ENCODE measurements at places on chromosomes 1 and 21.

DNA sequence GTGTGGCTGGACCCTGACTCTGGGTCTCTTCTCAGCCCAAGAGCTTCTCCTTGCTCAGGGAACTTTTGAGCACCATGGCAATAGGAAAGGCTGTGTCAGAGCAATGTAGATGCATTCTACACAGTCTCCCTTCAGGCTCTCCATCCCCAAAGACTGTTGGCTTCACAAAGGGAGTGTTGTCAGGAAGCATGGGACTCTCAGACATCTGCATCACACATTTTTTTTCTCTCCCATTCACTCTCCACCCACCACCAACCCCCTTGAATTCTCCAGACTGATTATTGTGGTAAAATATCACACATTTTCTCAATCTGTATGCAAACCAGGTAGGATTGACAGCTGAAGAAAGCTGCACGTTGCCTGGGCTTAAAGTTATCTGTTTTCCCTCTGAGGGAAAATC is 105.4 kb upstream of the WARS2 start:
- DNase-seq, result no peak

DNA sequence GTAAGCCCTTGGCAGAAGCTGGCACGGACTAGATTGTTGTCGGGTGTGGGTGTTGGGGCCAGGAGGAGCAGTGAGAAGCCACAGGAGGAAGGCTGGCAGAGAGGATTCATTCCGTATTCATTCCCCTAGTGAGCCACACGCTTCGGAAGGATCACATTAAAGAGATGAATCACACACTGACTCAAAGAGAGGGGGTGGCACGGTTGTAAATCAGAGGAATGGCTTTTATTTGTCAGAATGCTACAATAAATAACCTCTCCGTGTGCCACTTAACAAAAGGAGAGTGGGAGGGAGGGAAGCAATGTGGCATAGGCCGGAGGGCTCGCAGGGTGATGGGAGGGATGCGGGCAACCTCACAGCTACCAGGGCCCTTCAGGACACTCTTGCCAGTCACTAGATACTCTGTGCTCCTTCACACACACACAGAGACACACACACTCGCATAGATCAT is 135.5 kb downstream of the HIVEP3 start:
- no peak for DNase-seq

- DNase-seq, result no peak
Measured at GRCh38 chr1:188129856-188130838, 1301.4 kb downstream of the PLA2G4A start.

DNA sequence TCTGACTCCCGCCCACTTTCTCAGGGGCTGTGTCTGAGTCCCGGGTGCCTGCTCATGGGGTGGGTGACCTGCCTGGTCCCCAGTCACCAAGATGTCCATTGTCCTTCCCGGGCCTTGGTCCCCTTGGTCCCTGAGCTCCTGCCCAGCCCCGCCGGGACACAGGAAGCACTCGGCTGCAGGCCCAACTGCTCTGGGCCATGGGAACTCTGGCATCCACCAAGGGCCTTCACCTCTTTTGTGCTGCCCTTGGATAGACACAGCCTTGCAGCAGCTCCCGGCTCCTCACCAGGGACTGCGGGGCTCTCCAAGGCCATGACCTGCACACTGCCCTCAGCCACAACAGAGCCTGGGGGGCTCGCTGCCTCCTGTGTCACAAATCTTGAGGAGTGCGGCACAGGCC is 22.1 kb upstream of the MX1 start:
- DNase-seq, result no peak

- DNase-seq, result no peak
Measured at GRCh38 chr1:145858238-145858900, 512 bp downstream of the PIAS3 start.

DNA sequence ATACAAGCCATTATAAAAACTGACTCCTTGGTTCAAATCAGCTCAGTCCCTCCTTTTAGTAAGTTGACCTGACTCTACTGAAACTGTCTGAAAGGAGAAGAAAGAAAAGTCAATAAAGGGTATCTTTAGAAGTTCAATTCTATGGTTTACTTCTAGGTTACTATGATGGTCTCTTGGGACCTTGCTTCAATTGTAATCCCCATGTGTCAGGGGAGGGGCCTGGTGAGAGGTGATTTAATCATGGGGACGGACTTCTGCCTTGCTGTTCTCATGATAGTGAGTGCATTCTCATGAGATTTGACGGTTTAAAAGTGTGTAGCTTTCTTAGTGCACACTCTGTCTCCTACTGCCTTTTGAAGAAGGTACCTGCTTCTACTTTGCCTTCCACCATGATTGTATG is 31.7 kb upstream of the FNBP1L start:
- no peak for DNase-seq

DNA sequence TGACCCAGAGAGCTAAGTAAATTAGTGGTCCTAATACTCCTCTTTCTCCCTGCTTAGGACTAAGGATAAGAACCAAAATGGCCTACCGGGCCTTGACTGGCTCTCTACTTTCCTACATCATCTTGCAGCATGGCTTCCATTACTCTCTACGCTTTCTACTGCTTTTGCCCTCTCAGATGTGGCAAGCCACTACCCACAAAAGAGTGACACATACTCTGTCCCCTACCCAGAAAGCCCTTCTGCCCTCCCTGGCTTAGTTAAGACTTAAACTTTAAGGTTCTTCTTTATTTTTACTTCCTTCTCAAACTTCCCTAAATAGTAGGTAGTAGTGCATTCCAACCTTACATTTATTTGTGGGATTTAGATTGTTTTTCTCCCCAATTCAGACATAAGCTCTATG is 228.1 kb downstream of the TPR start:
- DNase-seq, result no peak

DNA sequence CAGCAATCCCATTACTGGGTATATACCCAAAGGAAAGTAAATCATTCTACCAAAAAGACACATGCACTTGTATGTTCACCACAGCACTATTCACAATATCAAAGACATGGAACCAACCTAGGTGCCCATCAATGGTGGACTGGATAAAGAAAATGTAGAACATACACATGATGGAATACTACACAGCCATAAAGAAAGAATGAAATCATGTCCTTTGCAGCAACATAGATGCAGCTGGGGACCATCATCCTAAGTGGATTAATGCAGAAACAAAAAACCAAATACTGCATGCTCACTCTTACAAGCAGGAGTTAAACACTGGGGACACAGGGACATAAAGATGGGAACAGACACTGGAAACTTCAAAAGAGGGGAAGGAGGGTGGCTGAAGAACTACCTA is 8.7 kb downstream of the ANP32E start:
- no peak for DNase-seq

- no peak for DNase-seq
Measured at GRCh38 chr1:55848906-55849305, 633.7 kb upstream of the USP24 start.

DNA sequence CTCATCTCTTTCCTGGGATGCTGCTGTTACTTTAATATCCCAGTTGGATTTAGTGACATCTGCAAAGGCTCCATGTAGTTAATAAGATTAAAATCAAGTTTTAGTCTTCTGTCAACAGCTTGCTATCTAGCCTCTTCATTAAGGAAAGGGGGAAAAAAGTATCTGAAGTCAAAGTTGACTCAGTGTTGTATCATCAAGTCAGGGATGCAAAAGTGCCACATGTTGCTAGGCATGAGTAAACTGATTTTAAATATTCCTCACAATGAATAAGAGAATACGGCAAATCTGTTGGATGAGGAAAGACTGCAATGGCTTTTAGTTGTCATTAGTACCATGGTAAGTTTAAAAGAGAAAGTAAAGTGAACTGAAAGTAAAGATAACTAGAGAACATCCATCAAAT is 383.2 kb upstream of the ZRANB2 start:
- DNase-seq, result no peak

DNA sequence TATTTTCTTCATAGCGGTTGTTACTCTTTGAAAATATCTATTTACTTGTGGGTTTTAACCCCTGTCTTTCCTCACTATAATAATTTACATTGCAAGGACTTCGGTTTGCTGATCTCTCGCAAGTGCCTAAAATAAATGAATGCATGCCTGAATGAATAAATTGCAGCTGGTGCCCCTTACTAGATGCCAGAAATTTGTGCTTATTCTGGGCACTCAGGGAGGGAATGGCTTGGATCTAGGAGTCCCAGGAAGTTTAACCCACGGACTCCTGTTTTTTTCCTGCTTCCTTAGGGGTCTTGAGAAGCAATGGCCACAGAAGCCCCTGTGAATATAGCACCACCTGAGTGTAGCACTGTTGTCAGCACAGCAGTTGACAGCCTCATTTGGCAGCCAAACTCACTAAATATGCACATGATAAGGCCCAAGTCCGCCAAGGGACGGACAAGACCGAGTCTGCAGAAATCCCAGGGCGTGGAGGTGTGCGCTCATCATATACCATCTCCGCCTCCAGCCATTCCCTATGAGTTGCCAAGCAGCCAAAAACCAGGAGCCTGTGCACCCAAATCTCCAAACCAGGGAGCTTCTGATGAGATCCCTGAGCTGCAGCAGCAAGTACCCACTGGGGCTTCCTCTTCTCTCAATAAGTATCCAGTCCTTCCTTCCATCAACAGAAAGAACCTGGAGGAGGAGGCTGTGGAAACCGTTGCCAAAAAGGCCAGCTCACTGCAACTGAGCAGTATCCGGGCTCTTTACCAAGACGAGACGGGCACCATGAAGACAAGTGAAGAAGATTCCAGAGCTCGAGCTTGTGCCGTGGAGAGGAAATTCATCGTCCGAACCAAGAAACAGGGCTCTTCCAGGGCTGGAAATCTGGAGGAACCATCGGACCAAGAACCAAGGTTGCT is 4.2 kb upstream of the PLA2G2C start:
- no peak for DNase-seq

GRCh38 chr1:29318724-29319123 is 82.4 kb downstream of the PTPRU start:
- DNase-seq, result no peak

DNA sequence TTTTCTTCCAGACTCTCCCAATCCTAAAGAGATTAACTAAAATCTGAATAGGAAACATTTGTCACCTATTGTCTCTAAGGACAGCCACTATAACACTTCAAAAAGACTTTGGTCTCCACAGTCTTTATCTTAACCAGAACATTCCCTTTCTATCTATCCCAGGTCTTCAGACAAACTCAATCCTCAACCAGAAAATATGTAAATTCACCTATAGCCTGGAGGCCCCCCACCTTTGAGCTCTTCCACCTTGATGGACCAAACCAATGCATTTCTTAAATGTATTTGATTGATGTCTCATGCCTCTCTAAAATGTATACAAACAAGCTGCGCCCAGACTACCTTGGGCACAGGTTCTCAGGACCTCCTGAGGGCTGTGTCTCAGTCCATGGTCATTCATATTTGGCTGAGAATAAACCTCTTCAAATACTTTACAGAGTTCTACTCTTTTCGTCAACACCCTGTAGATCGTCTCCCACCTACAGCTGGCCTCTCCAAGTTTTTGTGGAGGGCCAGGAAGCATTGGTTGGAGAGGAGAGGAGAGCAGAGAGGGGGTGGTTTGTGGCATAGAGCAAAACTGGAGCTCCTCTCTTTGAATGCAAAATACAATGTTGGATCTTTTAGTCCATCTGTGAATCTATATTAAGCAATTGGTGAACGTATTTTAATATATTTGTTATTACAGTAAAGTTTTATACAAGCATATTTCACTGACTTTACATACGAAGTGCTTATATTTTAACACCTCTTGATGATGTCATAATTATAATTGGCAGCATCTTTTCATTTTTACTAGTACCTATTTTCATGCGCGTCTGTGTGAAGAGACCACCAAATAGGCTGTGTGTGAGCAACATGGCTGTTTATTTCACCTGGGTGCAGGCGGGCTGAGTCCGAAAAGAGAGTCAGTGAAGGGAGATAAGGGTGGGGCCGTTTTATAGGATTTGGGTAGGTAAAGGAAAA is 230.7 kb upstream of the DUSP10 start:
- DNase-seq, result no peak

DNA sequence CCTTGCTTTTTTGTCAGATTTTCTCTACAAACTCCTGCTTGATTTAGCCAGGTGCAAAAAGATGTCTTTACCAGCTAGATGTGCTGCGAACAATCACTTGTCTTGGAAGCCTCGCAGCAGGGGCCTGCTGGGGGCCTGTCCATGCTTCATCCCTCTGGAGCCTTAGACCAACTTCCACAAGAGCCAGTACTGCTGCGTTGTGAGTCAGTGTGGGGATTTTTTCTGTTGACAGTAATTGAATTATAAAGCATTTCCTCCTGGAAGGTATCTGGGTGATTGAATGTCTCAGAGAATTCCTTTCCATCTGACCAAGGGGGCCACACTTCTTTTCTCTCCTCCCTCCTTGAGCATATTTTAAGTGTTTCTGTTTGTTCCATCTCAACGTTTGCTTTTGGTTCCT is 40.4 kb upstream of the LDLRAP1 start:
- DNase-seq, result no peak

DNA sequence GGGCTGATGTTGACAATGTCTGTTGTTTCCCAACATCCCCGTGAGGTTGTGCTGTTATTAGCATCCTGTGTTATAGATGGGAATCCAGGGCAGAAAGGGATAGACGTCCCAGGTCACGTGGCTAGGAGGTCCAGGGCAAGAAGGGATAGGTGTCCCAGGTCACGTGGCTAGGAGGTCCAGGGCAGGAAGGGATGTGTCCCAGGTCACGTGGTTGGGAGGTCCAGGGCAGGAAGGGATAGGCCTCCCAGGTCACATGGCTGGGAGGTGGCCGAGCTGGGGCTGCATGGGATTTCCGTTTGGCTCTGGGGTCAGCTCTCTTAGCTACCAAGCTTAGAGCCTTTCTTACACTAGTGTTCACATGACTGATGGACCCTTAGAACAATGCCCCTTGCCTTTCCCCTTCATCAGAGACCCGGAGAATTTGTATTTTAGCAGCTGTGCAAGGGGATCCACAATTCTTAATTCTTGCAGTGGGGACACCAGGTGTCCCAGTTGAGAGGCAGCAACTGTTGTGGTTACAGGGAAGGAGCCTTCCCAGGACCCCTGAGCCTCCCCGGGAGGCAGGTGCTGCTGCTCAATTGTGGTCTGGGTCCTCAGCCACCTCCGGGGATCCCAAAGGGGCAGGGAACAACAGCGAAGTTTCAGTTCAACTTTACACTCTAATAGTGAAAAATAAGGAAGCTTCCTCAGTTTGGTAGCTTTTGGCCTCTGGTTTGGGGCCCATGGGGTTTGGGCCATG is 69.2 kb downstream of the UMODL1 start:
- DNase-seq, result no peak

Data from large intestine (tissue), 12 donors.